NCI-H774 (cell line): ENCODE measurements at places on chromosomes 5 and 9.
A peak's percentile ranks its signal among the peaks of the same experiment; 100 is the strongest.

- DNase-seq: no peak
These were observed 104.1 kb upstream of the BASP1 start for GRCh38 chr5:17113174-17113958.

GRCh38 chr5:149901511-149901910 is 43.1 kb downstream of the PDE6A start:
- no peak for DNase-seq

DNA sequence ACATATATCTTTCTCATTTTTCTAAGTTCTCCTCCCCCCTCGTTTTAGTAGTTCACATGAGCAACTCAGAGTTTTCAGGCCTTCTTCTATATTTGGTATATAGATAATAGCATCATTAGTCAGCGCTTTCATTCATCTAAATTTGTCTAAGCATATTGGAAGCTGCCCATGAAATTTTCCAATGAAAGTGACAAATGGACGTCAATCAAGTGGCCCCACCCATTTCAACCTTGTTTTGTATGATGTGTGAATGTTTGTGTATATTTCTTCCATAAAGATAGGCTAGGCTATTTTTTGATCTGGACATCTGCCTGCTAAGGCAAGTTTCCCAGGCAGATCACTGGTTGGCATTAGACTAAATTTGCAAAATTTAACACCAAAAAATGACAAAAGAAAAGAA is 104.0 kb upstream of the SSBP2 start:
- DNase-seq: no peak

- DNase-seq: no peak
These were observed 77.3 kb downstream of the LRSAM1 start for GRCh38 chr9:127528422-127529251.

DNA sequence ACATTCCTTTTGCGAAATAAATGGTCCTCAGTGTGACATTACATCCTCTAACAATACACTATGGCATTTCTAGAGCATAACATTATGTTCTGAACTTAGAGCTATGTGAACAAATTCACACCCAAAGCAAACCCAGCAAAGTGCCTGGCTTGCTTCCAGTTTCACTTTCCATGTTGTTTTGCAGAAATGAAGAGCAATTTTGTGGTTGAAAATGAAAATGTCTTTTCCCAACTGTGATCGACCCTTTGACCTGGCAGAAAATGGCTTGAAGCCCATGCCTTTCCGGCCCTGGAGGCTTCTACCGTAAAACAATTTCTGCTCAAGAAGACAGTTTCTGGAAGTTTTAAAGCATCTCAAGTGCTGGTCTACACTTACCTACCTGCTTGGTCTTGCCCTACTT is 344.7 kb upstream of the RGMB start:
- no peak for DNase-seq

GRCh38 chr9:120860083-120860482 is 16.9 kb downstream of the PHF19 start:
- no peak for DNase-seq

DNA sequence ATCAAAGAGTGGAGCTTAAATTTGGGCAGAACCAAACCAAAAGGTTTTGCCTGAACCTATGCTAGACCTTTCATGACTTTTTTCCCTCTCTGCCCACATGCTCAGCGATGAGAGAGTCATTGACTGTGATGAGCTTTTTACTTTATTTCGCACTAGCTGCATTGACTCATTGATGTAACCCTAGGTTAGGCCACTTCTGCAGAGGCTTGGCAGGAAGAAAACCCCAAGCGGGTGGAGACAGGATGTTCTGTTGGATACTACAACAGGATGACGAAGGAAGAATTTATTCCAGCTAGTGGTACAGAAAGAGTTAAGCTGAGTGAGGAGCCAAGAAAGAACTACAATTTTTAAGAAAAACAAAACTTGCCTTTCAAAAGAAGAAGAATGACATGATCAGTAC is 18.4 kb downstream of the AGXT2 start:
- DNase-seq: no peak

- no peak for DNase-seq
These were observed 123.2 kb downstream of the MYO10 start for GRCh38 chr5:16812911-16813310.

DNA sequence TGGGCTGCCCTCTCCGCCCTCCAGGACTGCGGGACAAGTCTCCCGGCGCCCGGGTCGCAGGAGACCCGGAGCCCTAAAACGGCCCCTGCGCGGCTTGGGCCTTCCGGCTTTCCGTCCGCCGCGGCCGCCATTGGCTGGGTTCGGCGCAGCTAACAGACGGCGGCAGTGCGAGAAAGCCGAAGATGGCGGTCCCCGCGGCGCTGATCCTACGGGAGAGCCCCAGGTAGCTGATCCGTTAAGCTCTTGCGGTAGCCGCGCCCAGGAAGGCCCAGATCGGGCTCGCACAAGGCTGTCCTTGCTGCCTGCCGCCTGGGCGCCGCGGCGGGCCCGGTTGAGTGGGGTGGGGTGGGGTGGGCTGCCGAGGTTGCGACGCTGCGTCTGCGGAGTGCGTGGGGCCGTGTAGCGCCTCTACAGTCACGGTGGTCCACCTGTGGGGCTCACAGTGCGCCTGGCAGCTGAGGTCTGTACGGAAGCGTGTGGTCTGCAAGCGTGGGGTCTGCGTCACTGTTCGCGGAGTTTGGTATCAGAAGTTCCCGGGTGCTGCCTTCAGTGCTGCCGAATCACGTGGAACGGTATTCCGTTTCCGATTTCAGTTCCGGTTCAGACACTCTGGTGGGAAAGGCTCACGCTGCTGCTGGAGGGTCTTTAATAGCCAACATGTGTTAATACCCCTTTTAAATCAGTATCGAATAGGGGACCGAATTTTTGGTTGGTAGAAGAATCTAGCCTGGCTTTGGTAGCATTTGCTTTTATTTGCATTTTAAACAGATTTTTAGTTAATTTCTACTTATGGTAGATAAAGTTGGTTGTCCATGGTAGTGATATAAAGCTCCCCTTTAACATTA is at the start of gene COMMD10:
TSS of gene COMMD10 (plus strand) at position 155 of the 845 bp plus-strand sequence.
- peak; percentile 74 for DNase-seq

DNA sequence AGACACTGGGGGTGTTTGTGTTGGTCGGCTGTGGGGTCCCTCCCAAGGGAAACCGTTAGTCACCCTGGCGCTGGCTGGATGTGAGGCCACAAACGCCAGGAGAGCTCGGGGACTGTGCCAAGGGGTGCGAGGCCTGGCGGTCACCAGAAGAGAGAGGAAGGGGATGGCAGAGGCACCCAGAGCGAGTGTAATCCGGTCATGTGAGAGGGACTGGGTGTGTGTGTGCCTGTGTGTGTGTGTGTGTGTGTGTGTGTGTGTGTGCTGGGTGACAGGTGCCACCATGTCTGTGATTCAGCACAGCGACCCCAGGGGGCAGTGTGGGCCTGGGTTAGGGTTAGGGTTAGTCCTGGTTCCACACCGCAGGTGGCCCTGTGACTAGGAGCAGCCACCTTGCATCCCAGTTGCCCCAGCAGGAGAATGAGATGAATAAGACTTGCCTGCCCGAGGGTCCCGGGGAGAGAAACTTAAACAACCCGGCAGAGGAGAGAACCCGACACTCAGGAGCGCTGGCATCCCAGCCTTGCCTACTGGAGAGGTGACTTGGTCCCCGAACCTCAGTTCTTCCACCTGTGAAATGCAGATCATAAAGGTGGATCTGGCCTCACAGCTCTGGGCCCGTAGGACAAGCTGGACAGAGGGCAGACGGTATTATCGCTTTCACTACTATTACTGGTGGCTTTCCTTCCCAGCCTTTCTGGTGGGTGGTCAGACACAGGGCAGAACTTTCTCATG is 1.4 kb upstream of the ADAMTSL2 start:
- peak; percentile 77 for DNase-seq

DNA sequence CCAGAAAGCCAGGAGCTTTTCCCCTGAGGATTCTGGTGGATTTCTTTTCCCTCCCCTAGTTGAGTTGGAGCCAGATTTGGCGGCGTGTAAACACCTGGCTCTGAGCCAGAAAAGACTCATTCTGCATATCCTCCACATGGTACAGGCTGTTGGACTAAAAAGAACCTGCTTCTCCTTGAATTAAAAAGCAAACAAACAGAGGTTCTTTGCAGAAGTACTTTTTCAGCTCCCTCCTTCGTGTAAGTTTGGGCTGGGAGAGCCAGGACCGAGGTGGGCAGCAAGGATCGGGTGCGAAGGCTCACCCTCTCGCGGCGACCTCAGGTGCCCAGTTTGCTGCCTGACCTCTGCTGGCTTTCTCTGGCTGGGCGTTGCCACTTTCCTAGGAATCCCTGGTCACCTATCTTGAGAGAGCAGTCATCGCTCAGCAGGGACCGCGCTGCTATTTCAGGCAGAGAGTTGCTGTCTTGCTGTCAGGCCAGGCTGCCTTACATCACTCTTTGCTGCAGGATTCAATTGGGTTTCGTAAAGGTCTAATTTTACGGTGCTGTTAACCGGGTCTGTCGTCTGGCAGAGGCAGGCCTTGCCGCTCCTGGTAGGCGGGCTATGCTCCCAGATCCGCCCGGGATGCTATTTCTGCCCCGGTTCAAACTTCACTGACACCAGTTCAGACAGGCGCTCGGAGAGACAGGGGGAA is 3.2 kb downstream of the PAPPA start:
- peak; percentile 29 for DNase-seq

DNA sequence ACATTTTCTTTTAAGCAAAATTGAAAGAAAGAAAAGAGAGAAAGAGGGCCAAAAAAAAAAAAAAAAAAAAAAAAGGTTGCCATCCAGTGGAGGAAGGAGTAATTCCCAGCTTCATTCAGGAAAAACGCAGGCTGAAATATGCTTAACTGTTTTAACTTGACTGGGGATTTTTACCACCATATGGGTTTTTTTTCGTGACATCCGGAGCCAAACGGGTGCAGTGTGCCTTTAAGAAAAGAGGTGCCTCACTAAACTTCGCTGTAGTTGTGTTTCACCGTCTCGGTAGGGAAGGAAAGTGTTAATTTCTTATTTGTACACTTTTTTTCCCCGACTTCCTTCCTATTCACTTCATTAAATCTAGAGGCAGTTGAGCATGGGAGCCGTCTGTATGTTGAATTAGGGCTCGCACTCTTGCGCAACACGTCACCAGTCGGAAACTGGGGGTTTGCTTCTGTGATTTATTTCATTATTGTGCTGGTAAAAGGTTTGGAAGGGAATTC is 143.0 kb downstream of the SMARCA2 start:
- DNase-seq: peak; percentile 68

DNA sequence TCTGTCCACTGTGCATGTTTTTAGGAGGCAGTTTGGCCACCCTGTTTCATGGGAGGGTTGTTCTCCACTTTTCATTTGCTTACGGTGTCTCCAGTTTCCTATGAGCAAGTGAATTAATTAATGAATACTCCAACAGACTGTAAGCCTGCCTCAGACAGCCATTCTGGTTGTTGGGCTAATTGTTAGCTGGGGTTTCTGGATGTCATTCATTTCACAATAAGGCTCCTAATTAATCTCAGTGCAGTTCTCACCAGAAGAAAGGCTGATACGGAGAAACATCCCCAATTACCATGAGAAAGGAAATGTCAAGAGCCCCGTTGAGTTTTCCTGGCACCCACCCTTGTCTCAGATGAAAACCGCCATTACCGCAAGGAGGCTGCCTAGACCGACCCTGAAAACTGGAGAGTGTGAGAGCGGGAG is 75.8 kb downstream of the MAP1B start:
- DNase-seq: no peak

DNA sequence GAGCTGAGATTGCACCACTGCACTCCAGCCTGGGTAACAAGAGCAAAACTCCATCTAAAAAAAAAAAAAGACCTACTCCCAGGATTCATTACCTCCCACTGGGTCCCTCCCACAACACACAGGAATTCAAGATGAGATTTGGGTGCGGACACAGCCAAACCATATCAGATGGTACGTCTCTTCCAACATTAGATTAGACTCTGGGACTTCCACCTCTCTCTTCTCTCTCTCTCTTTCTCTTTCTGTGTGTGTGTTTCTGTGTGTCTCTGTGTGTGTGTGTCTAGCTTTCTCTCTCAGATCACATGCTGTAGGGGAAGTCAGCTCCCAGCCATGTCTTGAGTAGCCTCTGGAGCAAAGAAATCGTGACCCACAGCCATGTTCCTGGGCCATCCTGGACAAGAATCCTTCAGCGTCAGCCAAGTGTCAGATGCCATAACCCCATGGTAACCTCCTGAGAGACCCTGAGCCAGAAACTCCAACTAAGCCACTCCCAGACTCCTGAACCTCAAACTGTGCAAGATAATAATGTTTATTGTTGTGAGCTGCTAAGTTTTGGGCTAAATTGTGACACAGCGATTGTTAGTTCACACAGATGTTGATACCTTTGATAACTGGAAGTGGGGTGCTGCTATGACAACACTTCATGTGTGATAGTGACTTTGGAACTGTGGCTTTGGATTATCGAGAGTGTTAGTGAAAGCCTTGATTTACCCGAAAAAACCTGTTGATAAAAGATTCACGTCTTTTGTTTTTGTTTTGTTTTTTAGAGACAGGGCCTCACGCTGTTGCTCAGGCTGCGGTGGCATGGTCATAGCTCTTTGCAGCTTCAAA is 4.1 kb upstream of the CMBL start:
- no peak for DNase-seq

GRCh38 chr9:85225180-85225579 is 516.6 kb downstream of the AGTPBP1 start:
- no peak for DNase-seq

DNA sequence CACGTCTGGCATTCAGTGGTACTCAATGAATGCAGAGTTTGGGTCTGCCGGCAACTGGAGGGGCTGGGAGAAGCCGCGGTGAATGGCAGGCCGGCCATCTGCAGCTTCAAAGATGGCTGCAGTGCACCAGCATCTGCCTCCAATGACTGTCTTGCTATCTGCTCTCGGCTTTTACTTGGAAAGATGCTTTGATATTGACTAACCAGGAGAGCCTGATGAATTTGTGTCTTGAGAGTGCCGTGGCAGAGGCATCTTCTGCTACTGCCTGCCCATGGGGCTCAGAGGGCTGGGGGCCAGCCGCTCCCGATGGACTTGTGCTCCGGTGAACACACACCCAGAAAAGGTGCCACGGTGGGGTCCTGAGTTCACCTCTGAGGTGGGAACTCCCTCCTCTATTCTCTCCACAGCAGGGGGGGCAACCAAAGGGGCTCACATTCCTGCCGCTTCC is 164.5 kb downstream of the COL23A1 start:
- DNase-seq: no peak
